ENCODE measurements at places on chromosomes 5 and 9.

DNA sequence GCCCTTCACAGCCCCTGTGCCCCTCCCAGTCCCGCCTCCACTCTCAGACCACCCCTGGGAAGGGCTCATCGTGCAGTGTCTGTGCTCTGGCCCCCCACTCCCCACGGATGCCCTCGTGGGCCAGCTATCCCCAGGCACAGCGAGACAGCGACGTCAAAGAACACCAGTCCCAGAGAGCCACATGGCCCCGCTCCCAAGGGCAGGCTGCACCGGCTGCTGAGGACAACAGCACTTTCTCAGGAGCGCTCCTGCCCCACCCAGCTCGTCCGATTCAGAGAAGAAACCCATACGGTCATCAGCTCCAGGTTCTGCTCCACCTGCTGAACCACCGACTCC lies 4.8 kb upstream of the SNAPC4 start:
- DNase-seq: no peak

GRCh38 chr5:136793300-136793699 lies 428.0 kb upstream of the TRPC7 start:
- DNase-seq: no peak

- DNase-seq: no peak
Observed at GRCh38 chr5:56558131-56558745, 257.1 kb upstream of the MAP3K1 start.

DNA sequence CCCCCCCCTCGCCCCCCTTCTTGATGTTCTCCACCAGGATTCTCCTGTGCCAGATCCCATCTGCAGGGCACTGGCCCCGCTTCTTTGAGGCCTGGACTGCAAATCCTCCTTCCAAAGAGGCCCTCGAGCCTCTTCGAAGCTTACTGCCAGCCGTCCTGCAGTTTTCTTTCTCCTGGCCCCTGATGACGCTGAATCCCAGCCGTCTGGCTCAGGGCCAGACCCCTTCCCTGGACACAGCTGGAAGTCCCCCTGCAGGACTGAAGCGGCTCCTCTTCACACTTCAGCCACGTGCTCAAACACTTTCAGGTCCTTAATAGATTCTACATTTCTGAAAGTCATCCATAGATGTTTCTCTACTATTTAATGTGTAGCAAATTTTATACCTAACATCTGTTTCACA lies 121.5 kb downstream of the EHMT1 start:
- peak; percentile 18 for DNase-seq

DNA sequence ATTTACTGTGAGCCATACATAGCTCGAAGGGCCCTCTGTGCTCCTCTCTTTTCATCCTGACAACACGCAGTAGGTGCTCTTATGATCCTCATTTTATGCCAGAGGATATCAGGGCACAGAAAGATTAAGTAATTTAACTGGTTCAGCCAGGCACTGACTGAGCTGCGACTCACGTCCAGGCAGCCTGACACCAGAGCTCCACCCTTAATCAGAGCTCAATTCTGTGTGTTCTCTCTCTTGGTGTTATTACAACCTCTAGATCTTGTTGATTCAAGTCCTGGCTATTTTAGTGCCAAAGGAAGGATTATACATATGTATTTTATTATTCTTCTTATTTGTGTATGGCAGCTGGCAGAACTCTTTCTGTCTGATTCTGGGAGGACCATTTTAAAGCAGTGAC lies 59.7 kb downstream of the OSMR start:
- DNase-seq: no peak

DNA sequence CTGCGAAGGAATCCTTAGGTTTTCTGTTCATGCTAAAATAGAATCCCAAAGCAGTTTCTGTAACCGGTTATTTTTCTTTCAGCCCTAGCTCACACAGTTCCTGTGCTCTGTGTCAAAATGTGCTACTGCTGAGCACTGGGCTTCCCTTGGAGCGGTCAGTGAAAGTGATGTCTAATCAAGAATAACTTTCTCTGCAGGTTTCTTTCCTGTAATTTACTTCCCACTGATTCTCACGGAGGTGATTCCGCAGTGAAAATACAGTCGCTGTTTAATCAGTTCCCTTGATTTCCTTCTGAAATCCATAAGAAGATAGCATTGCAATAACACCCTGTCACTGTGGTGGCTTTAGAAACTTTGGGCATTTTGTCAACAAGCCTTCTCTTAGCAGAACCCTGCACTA lies 112.0 kb upstream of the ISL1 start:
- no peak for DNase-seq

DNA sequence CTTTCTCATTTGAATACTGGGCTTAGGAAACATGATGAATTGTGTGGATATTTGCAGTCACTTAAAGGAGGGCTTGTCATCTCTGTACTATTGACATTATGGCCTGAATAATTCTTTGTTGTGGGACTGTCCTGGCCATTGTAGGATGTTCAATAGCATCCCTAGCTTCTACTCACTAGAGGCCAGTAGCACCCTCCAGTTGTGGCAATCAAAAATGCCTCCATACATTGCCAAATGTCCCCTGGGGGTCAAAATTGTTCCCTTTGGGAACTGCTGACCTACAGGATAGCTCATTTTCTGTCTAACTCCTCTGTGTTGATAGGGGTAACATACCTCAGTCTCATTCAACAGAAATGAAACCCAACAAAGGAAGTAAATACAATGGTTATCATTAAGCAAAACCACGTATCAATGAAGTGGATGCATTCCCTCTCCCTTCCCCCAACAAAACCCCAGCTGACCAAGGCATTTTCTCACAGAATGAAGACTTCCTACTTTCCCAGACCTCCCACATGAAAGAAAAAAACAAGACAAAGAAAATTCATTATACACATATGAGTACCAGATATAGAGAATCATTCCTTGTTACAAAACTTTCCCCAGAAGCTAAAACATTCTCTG lies 18.1 kb downstream of the FYB1 start:
- DNase-seq: no peak

DNA sequence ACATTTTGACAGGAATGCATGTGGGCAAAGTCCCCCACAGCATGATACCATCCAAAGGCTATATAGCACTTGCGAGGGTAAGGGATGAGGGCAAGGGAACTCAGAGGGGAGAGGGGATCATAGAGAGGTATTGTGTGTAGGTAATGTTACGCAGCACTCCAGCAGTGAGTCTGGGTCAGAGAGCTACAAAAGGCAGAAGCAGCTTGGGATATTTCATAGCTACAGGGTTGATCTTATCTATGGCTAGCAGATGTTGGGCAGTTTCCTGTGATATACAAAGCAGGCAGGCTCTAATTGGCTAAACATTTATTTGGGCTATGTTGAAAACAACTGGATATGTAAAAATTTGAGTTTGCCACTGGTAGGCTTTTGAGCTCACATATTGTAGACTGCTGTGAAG lies 17.8 kb upstream of the SLCO4C1 start:
- no peak for DNase-seq

GRCh38 chr9:124101215-124101968 lies 89.8 kb downstream of the LHX2 start:
- DNase-seq: no peak

GRCh38 chr5:180670586-180671359 lies 21.4 kb upstream of the FLT4 start:
- no peak for DNase-seq

DNA sequence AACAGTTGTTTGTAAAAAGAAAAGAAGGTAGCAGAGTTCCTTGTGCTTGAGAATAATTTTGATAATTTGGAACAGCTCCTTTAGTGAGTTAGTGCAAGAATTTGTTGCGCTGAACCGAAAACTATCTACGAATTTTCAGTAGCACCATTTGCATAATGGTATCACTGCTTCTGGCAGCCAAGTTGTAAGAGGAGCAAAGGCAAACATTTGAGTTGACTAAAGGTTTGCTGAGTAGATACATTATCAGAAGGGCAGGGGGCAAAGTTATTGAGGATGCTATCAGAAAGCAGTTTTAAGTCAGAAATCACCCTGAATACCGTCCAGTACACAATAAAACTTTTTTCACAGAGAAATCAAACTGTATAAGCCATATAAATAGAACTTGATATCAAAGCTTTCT lies 181.5 kb upstream of the MOCS2 start:
- no peak for DNase-seq

DNA sequence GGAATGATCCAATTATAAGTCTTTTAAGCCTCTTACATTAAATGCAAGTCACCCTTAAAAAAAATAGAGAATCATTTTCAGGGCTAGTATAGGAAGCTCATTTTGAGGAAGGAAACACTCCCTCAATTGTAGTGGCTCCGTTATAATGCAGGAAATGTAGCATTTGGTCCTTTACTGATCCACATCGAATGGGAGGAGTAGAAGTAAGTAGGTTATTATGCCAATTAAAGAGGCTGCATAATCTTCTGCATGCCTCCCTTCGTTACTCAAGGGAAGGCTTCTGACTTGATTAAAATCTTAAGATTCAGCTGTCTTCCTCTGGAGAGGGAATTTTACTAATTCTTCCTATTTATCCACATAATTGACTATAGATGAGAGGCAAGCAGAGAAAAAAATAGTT lies 579.2 kb upstream of the COX7C start:
- DNase-seq: no peak

GRCh38 chr9:28528049-28528448 lies 954.8 kb upstream of the C9orf72 start:
- DNase-seq: no peak

GRCh38 chr9:73869264-73869663 lies 627.9 kb upstream of the RORB start:
- DNase-seq: no peak

GRCh38 chr5:52961274-52961681 lies 27.9 kb upstream of the ITGA2 start:
- no peak for DNase-seq

DNA sequence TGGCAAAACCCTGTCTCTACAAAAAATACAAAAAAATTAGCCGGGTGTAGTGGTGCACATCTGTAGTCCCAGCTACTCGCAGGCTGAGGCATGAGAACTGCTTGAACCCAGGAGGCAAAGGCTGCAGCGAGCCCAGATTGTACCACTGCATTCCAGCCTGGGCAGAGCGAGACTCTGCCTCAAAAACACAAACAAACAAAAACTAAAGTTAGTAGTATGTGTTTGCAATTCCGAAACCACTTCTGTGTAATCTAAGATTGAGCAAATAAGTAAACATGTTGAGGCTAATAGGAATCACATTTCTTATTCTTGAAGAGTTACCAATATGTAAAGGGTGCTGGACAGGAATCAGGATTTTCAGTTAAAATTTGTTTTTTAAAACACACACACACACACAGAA lies 70.0 kb upstream of the SUSD1 start:
- DNase-seq: no peak

DNA sequence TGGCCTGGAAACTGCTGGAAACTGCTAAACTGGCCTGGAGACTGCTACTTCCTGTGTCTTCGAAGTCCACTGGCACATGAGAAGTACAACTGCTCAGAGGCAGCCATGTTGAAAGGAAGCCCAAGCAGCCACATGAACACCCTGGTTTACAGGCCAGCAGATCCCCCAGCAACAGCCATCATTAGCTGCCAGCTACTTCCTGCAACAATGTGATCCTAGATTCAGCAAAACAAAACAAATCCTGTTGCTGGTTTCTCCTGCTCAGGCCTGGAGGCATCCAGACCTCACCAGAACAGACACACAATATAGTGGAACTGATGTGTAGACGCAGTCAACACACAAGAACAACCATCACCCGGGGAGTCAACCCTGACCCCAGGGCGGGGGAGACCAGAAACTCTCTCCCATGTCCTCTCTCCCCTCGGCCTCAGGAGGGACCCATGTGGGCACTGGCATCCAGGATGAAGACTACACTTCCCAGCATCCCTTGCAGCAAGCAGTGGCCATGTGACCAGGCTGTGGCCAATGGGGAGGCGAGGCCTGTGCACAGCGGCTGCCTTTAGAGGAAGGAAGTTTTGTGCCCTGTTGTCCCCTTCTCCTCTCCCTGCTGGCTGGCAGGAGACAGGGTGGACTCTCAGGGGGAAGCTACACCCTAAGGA lies 9.2 kb upstream of the LCN15 start:
- DNase-seq: no peak

GRCh38 chr9:79572032-79572607 lies 355 bp downstream of the TLE4 start:
- no peak for DNase-seq

DNA sequence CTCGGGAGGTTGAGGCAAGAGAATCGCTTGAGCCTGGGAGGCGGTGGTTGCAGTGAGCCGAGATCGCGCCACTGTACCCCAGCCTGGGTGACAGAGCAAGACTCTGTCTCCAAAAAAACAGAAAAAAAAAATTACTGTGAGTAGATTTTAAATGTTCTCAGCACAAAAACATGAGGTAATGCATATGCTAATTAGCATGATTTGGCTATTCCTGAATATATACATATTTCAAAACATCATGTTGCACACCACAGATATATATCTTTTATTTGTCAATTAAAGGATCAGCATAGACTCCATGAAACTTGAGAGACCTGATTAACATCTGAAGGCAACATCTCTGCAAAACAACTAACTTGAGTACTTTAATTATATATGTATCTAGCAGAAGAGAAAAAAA lies 103.3 kb downstream of the THBS4 start:
- DNase-seq: no peak

GRCh38 chr9:85408494-85408893 lies 333.3 kb downstream of the AGTPBP1 start:
- no peak for DNase-seq

DNA sequence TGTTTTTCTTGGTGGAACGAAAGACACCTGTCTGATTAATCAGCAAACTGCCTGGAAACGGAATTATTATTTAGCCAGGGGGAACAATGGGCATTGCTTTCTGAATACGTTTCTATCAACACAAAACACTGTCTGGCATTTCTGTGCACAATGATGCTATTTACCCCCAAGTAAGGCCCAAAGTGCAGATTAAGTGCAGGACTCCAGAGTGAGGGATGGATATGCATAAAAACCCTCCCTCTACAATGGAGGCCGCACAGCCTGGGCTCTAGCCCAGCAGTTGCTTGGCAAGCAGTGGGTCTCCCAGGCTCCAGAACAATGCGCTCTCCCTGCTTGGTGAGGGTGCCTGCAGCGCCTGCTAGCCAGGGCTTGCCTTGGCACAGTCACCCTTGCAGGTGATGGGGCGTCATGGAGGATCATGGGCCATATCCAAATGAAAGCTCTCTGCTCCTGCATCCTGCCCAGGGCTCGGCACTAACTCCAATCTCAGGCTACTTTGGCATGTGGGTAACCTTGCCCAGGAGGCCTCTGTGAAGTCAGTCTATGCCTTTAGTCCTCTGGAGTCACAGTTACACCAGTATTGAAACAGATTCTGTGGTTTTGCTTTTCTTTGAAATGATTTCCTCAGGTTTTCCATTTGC lies 11.5 kb upstream of the SPATA24 start:
- DNase-seq: no peak

- DNase-seq: no peak
Observed at GRCh38 chr9:35679766-35680330, 6.1 kb downstream of the CA9 start.

DNA sequence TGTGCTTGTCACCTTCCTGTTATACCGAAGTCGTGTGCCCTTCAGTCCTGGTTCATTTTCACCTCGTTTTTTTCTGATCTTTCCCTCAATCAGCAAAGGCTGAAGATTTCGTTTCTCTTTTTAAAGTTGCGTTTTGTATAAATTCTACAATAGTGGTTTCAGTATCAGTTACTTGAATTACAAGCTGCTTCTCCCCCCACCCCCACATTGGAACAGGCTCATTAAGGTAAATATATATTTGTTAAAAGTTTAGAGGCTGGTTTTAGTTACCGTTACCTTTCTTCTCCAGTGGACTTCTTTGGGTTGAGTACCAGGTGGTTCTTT lies 881 bp downstream of the SUB1 start:
- DNase-seq: no peak

Data from AG04450 (cell line).